ENCODE measurements at places on chromosomes 13 and 19.

DNA sequence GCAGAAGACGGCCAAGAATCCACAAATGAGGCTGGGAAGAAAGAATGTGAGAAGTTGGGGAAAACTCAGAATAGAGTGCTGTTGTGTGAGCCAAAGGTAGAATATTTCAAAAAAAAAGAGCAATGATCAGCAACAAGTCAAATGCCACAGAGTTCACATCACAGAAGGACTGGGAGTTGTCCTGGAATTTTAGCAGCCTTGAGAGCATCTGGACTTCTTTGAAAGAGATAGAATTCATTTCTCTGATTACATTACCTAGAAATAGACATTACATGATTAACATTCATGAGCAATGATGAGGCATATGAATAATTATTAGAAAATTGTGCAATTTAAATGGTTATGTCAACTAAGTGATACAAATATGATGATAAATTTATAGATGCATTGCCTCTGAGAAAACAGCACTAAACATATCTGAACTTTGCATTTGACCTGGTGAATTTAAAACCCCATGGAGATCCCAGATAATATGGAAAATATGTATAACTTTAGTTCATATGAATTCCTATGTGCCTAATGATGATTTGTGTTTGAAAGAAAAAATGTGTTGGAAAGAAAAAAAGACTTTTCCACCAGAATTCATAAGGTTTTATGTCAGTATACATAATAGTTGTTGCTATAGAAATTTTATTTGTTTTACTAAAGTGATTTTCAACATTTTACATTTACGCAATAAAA is 186.2 kb downstream of the POSTN start:
- peak; percentile 94 for DNase-seq

- no peak for DNase-seq
These were observed 12.1 kb upstream of the UPF3A start for GRCh38 chr13:114269281-114269770.

- peak; percentile 31 for DNase-seq
These were observed 10.0 kb upstream of the SPC24 start for GRCh38 chr19:11165486-11166030.

DNA sequence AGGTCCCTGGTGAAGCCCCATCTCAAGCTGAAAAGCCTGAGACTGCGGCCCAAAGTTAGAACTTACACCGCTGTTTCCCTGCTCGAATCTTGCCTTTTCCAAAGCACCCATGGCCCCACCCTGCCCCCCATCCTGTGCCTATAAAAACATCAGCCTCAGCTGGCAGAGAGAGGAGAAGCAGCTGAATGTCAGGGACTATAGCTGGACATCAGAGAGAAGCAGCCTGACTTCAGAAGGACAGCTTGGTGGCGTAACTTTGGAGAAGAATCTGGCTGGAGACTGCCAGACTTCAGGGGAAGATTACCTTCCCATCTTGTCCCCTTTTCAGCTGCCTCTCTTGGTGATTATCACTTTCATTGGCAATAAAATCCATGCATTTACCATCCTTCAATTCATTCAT is 9.3 kb upstream of the RCBTB2 start:
- DNase-seq, result no peak

GRCh38 chr13:79866436-79866835 is 385.5 kb downstream of the NDFIP2 start:
- DNase-seq, result no peak

DNA sequence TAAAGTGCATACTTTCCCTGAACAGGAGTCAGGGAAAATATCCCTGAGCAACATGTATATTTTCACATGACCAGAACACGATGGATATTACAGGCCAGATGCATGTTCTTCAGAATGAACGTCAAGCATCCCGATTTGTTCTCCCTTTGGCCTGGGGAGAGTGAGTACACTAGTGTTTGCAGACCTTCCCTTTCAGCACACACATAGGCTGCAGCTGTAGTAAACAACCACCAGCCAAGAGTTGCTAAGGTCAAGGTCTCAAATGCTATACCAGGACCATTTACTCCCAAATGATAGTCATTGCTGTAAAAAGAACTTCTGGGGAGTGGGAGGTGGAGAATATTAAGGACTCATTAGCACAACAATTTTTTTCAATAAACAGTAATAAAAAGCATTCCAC is 3.0 kb downstream of the KLF12 start:
- DNase-seq, result no peak

Measured in fibroblast of skin of abdomen (primary cell).